CD4-positive, alpha-beta T cell treated with Interleukin-15 for 1 hour (primary cell): ENCODE measurements at places on chromosomes 1 and 21.

DNA sequence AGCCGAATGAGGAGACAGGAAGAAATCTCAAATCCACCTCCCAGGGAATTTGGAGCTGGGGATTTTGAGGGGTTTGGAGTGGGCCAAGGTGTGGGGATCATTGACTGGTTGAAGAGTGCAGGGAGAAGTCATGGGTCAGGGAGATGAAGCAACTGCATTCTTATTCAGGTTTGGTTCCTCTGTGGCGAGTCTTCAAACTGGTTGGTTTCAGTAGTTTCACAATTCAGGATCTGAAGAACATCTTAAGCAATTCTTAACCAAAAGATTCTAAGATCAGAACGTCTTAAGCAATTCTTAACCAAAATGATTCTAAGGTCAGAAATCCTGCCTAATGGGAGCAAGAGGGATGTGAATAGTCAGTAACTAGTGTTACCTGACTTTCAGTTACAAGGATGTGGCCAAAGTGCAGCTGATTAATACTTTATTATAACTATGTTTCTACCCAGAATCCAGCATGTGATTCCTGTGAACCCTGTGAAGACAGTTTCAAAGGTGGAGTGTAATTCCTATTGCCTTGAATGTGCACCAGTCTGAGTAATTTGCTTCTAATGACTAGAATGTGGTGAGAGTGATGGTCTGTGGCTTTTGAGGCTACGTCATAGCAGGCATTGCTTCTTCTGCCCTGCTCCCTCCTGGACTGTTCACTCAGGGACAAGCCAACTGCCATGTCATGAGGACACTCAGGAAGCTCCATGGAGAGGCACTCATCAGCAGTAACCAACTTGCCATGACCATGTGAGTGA is 61.2 kb downstream of the OLFML3 start:
- DNase-seq = no peak

- no peak for DNase-seq
Observed at GRCh38 chr1:158056498-158056897, 63.1 kb downstream of the KIRREL1 start.

- no peak for DNase-seq
Observed at GRCh38 chr1:1562556-1563195, 12.0 kb downstream of the SSU72 start.

DNA sequence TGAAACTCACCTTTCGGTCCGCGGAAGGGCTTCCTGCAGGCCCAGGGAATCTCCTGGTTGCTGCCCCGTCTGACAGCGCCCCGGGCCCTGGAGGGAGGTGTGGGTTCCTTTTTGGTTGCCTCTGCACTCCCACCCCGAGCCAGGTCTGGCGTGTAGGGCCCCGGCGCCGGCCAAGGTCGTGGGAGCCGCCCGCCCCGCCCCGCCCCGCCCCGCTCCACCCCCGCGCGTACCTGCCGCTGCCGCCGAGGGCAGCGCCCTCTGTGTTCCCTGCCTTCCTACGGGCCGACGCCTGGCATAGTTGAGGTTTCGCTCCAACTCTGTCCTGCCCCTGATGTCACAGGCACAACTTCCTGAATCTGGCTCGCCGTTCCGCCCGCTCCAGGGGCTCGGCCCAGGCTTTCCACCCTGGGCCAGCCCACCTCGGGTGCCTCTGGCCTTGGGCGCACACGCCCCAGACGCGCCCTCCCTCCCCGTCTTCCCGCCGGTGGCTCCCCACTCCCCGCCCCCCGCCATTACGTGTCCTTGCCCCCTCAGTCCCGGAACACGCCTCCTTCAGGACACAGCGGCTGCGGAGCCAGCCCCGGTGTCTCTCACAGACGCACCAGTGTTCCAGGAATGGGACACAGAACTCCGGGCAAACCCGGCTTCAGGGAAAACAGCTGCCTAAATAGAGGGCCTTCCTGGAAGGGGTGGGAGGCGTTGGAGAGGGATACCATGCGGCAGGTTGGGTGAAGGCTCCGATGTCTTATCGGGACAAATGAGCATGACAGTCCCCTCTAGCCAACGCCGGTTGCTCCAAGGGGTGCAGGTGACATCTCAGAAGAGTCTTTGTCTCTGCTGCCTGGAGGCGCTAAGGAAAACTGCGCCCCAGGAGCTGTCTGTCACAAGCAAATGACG is at the start of gene KIAA0040:
Gene KIAA0040 (minus strand): TSS at position 147 of the 897 bp plus-strand sequence. CDS start 31,763 bp downstream, outside the sequence.
- DNase-seq = peak; percentile 57

- no peak for DNase-seq
Observed at GRCh38 chr1:59367301-59368007, 70.6 kb downstream of the FGGY start.

DNA sequence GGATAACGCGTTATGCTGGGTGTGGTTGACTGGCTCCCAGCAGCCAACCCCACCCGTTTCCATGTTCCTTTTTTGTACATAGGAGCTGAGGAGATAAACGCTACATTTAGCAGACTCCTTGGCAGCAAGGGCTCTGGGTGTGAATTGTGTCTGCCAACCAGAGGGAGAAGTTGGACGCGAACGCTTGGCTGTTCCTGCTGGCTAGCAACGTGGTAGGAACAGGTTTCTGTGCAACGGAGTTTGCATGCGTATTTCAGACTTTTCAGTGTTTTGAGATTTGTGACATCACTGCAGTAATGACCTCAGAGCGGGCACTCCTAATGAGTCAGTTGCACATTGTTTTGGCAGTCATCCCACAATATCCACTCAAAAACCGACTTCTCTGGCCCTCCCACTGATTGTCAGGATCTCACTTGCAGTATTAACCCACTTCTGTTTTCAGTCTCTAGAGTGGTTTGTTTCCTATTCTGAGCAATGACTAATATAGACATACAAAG is 98.7 kb upstream of the RGS1 start:
- peak; percentile 34 for DNase-seq

GRCh38 chr1:241716915-241717656 is 65.0 kb downstream of the WDR64 start:
- DNase-seq = no peak

DNA sequence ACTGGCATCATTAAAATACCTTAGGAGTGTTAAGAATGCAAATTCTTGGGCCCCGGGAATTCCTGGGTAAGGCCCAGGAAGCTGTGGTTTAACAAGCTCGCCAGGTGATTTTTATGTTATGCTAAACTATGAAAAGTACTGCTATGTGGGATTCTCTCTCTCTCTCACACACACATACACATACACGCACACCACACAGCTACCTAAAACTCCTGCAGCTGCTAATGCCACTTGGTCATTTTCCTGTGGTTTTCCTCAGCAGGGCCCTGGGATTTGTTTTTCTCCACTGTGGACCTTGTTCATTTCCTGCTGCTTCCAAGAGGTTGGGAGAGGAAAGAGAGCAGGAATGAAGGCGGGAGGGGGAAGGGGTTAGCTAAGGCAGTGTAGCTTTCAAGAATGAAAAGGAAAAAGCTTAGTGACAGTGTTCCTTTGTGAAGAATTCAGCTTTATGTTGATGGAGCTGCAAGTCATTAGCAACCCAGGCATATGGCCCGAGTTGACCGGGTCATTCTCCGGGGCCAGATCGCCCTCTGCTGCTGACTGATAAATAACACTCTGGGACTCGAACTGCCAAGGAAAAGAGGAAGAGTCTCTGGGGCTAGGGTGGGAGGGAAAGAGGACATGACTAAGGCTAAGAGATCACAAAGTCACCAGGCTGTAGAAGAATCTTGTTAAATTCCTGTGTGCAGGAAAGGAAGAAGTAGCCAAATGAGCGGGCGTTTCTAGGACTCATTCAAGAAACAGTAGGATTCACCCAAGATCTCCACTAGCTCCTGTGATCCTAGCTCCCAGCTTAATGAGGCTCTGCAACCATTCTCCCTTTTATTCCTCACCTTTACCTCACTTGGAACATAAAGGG is 30.5 kb upstream of the LRIG2 start:
- DNase-seq = peak; percentile 64

DNA sequence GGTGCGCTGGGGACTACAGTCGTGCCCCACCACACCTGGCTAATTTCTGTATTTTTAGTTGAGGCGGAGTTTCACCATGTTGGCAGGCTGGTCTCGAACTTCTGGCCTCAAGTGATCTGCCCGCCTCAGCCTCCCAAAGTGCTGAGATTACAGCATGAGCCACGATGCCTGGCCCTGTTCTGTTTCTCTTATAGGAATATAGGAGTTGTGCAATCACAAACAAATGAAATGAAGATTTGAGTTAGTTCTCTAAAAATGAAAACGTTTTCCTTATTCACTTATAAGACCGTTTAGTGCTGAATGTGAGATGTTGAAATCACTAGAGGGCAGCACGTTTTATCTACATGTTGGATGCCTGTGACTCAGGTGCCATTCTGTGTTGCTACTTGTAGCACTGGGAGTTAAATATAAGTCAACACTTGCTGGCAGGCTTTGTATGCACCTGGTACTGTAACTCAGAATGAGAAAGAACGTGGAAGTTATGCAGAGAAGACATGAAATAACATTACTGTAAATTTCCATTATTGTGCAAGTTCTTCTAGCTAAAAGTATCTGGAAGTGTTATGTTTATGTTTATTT is 45.8 kb downstream of the MIGA1 start:
- DNase-seq = no peak

GRCh38 chr1:180358649-180359048 is 128.6 kb downstream of the LHX4 start:
- DNase-seq = no peak

- no peak for DNase-seq
Observed at GRCh38 chr1:201214461-201214860, 23.8 kb downstream of the IGFN1 start.

DNA sequence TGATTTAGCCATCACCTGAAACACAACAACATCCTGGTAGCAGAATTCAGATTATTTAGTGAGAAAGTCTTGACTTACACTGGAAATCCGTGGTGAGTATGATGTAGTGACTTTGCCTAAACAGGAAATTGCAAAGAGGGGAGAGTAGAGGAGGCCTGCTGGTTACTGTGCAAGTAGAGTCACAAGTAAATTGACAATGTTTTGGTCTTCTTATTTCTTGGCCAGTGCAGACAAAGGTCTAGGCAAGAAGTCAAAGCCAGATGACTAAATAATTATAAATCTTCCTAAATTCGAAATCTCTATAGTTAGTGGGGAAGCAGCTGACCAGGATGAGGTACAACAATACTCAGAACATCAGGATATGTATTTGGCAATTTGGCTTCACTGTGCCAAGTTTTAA is 159.5 kb upstream of the KCTD3 start:
- no peak for DNase-seq

- DNase-seq = peak; percentile 2
Observed at GRCh38 chr21:42041711-42042110, 29.4 kb upstream of the UMODL1 start.

GRCh38 chr21:15539376-15539775 is 190.4 kb upstream of the USP25 start:
- no peak for DNase-seq

DNA sequence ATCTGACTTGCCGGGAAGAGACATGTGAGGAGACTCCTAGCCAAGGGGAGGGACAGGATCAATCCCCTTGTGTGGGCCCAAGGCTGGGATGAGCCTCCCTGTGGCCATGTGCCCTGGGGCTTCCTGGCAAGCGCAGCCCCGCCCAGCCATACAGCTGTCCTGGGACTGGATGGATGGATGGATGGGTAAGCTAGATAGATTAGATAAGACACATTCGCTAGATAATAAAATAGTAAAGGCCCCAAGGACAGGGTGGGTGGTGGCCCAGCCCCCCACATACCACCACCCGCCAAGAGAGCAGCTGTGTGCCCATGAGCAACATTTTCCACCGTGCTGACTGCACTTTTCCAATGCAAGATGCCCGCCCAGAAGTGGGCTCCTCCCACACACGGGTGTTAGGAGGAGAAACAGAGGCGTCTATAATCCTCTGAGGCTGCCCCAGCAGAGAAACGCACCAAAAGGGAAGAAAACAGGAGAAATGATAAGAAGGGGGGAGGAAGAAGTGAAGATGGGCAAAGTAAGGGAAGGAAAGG is 25.1 kb downstream of the ZBTB17 start:
- DNase-seq = no peak

- no peak for DNase-seq
Observed at GRCh38 chr1:212979340-212980122, 29.2 kb downstream of the VASH2 start.

DNA sequence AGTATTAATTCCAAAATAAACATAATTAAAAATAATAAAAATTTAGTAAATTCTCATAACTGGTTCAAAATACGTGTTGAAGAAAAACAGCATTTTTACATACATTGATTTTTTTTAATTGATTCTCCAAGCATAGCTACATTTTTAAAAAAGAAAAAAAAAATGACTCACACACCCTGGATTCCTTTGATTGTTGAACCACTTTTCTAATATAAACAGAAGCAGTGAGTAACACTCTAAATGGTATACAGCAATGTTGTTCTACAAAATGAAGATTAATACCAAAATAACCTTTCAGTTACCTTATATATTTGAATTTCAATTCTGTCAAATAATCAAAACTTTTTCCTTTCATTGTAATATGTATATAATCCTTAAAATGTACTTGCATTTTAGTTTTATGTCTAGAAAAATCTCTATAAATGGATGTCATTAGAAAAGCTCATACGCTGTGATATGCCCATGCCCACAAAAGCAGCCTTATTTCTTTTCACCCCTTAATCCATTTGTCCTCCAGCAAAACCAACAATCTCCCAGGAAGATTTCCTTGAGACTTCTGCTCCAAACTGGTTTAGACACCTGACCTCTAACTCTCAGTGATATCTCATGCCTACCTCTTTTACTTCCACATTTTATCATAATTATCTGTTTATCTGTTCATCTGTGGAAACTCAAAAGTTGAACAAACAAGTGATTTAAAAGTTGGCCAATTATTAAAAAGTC is 246.4 kb upstream of the NR5A2 start:
- no peak for DNase-seq

GRCh38 chr1:72034827-72035226 is 247.5 kb downstream of the NEGR1 start:
- DNase-seq = no peak

DNA sequence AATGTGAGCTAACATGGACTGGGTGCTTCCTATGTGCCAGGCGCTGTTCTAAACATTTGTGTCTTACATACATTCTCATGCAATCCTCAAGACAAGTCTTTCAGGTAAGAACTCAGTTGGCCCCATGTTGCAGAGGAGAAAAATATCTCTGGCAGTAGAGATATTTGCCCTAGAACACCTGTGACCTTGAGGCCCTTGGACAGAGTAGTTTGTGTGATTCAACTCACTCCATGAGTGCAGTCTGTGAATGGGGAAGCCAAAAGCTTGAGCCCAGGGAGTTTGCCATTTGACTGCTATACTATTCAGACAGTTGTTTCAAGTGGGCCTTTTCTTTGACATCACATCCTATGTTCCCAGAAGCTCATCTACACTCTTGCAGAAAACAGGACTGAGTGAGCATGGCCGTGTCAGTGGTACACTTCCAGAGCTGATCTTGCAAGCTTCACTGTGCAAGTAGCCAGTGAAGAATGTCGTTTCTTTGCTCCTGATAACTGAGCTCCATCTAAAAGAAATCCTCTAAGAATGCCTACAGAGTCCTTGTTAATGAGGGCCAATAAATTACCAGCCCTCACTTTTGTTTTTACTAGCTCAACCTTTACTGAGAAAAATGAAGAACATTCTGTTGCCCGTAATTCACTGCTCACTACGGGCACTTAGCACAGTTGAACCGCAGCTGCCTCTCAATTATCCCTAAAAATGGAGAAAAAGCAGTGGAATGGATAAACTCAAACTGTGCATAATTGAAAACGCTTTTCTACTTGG is 98.7 kb upstream of the C8B start:
- no peak for DNase-seq
